Mesenteric fat pad (tissue), 1 donor: ENCODE measurements at places on chromosomes 5 and 9. TPM values are rescaled to one million over a fixed set of nuclear protein-coding genes. Genes with fewer than 3 reads are reported as not detected.

The PRRX2 gene
- 8.5 TPM for total RNA-seq

The NEURL1B gene
- 35.8 TPM for total RNA-seq

The CDKN2AIPNL gene
- total RNA-seq, result 19.5 TPM

The PTCD2 gene
- total RNA-seq, result 7.6 TPM

The SHISAL2B gene
- not detected for total RNA-seq

The ZDHHC11B gene
- 6.9 TPM for total RNA-seq

The GPR150 gene
- total RNA-seq, result 0.32 TPM

The TEK gene
- 16.3 TPM for total RNA-seq

The SLC46A2 gene
- total RNA-seq, result 0.35 TPM

The SLC34A1 gene
- total RNA-seq, result not detected

The MTAP gene
- 38.8 TPM for total RNA-seq

The COL23A1 gene
- 0.55 TPM for total RNA-seq

DNA sequence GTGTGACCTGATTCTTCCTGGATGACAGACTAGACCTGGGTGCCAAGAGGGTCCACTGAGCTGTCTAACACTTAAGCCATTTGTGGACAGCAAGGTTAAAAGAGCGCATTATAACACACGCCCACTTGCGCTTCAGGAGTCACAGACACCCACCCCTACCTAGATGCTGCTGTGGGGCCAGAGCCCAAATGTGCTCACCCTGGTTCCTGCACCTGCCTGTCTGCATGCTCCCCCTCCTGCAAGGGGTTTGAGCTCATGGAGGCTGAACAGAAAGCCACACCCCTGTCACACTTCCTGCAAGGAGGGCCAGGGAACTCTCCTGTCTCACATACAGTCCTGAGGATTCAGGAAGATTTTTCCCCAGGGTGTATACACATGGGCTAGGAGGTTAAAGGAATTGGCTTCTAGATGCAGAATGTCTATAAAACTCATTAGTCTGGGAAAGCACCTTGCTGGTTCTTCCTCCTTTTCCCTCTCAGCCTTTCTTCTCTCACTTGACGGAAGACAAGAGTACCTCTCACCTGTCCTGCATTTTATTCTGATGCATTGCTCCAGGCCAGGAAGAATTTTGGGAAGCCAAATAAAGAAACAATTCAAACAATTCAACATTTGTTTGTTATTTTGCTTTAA lies 87.4 kb upstream of the LHFPL2 start:
- no peak for DNase-seq

DNA sequence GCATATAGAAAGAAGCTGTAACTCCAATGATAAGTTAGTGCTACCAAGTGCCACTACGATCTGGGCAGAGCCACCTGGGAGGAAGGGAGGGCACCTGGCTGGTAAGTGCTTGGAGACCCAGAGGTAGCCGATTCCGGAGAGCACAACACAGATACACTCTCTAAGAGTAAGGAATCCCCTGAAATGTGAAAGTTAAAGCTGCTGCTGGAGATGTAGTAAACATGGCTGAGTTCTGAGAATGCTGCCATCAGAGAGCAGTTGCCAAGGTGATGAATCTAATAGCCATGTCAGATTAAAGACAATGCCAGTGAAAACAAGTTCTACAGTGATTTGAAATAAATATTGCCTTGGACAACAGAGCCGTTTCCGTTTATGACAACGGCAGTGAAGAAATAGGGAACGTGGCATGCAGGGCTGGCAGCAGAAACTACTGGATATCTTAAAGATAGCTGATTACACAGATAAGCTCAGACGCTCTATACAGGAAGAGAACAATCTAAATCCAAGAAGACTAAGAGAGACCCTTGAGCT lies 561.2 kb upstream of the C9orf72 start:
- DNase-seq, result no peak

- peak; percentile 69 for DNase-seq
Measured at GRCh38 chr5:173314166-173314952, 13.9 kb downstream of the STC2 start.

GRCh38 chr5:90170261-90170660 lies 239.3 kb downstream of the CETN3 start:
- DNase-seq, result no peak

DNA sequence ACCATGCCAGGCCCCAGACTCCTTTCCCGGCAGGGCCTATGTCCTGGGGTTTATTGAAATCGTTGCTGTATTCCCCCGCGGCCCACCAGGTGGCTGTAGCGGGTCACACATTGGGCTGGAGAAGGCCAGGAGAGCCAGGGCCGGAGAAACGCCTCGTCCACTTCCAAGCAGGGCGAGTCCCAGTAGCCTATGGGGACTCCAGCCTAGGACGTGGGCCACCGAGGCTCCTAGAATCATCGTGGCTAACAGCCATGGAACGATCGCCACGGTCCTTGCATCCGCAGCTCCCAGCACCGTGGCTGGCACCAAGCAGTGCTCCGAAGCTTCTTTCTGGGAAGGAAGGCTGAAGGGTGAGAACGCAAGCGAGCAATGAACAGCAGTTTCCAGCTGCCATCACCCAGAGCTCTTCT lies 87.7 kb downstream of the ENTREP1 start:
- DNase-seq, result no peak

- DNase-seq, result no peak
Measured at GRCh38 chr9:101242651-101243050, 142.2 kb downstream of the BAAT start.

GRCh38 chr9:87148331-87149104 lies 201.2 kb upstream of the GAS1 start:
- DNase-seq, result peak; percentile 92

DNA sequence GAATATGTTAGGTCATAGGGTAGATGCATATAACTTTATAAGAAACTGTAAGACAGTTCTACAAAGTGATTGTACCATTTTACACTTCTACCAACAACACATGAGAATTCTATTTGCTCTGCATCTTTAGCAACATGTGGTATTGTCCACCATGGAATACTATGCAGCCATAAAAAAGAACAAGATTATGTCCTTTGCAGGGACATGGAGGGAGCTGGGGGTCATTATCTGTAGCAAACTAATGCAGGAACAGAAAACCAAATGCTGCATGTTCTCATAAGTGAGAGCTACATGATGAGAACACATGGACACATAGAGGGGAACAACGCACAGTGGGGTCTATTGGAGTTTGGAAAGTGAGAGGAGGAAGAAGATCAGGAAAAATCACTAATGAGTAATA lies 22.2 kb upstream of the CER1 start:
- DNase-seq, result no peak

DNA sequence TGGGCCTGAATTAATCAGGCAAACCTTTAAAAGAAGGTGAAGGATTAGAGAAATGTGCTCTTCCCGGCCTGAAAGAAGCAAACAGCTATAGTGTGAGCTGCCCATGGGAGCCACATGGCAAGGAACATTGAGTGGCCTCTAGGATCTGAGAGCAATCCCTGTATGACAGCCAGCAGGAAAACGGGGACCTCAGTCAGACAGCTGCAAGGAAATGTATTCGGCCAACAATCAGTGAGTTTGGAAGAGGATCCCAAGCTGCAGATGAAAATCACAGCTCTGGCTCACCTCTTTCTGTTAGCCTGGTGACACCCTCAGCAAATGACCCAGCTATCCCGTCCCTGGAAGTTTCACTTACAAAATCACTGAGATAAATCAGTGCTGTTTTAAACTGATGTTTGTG lies 309.2 kb downstream of the SH3GL2 start:
- DNase-seq, result no peak

GRCh38 chr9:133742849-133743444 lies 4.8 kb upstream of the SARDH start:
- peak; percentile 92 for DNase-seq

DNA sequence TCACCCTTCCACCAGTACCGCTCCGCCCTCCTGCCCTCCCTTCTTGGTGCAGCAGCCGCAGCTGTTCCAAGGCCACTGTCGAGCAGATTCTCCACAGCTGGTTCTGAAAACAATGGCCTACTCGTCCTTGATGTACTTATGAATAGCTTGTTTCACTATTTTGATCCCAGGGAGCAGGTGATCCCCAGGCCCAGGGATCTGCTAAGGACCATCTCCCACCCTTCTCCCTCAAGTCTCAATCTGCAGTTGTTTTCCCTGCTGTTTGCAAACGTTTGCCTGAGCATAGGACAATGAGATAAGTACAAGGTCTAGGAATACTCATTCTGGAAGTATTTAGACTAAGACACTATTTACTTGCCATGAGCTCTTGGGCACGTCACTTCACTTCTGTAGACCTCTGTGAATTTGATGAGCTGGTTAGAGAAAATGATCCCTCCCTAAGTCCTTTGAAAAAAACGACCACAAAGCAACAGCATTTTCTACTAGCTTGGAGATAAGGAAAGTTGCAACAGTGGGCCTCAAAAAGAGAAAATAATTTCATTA lies 1.8 kb downstream of the LURAP1L start:
- no peak for DNase-seq
